ENCODE measurements at places on chromosomes 11 and 22.

- DNase-seq: no peak
Measured at GRCh38 chr11:12865863-12866595, 143.1 kb upstream of the RASSF10 start.

- DNase-seq: no peak
Measured at GRCh38 chr11:86463120-86463519, 88.4 kb downstream of the CCDC81 start.

DNA sequence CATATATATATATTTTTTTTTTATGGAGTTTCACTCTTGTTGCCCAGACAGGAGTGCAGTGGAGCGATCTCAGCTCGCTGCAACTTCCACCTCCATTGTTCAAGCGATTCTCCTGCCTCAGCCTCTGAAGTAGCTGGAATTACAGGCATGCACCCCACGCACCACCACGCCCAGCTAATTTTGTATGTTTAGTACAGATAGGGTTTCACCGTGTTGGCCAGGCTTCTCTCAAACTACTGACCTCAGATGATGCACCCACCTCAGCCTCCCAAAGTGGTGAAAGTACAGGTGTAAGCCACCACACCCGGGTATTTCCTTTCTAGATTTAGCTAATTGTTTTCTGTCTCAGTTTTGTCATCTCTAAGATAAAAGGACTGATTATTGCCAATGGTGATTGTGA, 821.1 kb downstream of the CNTN5 start:
- no peak for DNase-seq

DNA sequence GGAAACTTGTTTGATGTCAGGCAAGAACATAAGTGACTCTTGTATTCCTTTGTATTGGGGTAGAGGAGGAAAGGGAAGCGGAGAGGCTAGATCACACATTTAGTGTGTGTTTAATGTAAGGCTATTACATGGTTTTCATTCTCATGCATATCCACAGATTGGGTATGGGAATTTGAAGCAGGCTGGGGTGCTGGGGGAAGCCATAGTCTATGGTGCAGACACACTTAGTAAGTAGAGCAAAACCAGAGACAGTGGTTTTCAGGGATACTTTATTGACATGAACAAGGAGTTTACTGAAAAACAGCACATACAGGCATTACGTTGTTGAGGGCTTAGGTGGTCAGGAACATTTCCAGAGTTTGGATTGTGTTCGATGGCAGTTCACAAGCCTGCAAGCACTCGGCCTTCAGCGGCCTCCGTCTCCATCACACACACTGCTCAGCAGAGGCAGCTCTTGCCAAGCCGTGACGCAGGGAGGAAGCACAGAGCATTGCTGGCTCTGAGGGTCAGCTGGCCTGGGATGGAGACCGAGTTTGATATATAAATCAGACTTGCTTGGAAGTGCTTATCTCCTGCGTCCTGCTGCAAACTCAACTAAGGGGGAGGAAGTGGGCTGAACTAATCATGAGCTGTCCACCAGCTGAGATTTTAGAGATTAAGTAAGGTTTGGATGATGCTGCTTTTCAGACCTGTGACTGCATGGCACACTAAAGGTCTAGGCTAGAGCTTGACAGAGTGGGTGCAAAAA, 25.3 kb downstream of the SCN3B start:
- no peak for DNase-seq

- no peak for DNase-seq
Measured at GRCh38 chr22:31639436-31640039, 22.5 kb downstream of the PISD start.

DNA sequence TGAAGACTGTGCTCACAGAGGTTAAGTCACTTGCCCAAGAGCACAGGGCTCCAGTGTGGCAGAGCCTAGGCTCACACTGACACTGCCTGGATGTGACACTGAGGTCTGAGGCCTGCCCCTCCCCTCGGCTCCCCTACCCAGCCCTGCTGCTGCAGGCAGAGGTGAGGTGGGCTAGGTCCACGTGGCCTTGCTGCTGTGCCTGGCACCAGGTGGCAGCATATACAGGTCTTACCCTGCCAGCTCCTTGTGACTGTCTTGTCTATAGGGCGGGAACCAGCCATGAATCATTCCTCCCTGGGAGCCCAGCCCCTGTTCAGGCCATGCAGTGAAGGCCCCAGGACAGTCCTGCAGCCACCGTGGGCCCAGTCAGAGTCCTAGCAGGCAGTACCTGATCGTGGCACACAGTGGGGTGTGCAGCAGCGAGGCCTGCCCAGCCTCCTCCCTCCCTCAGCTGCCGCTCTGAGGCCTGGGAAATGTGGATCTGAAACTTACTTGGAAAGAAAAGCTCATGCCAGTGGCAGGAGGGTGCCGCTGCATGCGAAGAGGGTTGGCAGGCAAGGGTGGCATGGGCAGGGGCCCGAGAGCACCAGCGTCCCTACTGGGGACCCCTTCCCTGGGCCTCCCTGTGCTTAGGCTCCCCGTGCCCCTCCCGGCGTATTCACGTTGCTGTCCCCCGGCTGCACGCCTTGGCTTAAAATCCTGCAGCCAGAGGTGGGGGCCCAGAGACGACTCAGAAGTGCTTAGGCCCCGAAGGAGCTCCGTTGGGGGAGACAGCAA, 1.2 kb upstream of the CERK start:
- peak; percentile 71 for DNase-seq

DNA sequence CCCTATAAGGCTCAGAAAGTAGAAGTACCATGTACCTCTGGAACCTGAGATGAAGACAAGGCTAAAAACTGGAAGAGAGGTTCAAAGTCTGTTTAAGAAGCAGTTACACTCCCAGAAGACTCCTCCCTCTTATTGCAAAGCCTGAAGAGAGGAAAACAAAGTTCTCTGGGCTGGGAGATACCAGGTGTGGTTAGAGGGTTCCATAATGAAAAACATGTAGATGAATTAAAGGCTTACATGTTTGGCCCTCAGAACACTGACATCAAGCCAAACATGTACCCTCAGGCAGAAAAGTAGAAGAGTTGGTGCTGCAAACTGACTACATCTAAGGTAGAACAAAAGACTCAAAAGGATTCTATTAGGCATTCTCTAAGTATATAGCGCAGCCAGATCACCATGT, 205.3 kb downstream of the TTC28 start:
- DNase-seq: no peak

DNA sequence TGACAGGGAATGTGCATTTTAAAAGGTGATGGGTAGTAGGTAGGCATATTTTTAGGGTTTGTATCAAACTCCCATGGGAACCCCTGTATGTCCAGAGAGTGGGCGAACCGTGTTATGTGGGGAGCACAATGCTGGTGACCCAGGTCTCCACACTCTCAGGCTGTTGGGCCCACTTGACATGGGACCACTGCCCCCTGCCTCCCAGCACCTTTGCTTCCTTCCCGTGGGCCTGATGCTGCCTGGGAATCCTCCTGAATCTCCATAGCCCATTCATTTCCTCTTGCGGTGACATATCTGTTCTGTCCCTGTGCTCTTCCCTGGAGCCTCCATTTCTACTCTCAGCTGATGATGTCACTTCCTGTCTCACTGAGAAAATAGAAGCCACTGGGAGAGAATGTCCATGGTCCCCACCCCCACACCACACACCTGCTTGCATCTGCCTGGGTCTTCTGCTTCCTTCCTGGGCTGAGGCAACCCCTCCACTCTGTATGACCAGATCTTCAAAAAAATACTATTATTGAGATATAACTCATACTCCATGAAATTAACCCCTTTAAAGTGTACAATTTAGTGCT, 55.8 kb upstream of the THY1 start:
- no peak for DNase-seq

DNA sequence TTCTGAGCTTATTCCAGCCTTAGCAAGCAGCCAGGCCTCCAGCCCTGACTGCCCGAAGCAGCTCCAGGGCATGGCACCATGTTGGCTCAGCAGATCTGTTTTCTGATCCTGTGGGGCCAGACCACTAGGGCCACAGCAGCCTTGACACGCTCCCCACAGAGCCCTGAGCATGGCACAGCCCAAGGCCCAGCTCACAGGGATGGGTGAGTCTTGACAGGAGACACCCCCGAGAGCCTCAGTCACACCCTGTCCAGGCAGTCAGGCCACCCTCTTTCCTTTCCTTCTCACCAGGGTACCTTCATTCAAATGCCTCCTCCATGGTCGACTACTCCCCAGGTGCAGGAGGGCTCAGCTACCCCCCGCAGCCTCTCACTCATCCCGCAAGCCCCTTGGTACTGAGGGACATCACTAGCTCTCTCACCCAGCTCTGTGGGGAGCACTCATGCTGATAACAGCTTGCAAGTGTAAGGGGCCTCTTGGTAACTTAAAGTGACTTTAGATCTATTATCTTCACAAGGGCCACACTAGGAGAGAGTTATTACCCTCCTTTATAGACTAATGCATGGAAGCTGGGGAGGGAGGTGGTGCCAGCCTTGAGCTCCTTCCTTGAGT, 3.9 kb upstream of the CDC42BPG start:
- DNase-seq: no peak

DNA sequence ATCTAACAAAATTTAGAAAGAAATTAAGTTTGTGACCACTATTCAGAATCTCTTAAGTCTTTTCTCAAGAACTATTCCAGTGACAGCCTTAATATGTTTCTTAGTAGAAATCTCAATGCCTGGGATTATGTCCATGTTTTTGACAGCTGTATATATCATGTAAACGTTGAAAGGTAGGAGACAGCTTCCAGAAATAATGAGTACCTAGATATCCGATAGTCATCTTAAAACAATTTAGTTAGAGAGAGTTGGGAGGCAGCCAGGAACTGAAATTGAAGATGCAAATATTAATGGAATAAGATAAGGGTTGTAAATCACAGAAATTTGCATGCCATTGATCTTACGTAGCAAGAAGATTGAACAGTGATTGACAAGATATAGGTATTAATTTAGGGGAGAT, 955.2 kb downstream of the JRKL start:
- DNase-seq: peak; percentile 70
